CD4-positive, alpha-beta T cell treated with Interleukin-21 for 1 hour (primary cell): ENCODE measurements at places on chromosomes 12 and 14.

DNA sequence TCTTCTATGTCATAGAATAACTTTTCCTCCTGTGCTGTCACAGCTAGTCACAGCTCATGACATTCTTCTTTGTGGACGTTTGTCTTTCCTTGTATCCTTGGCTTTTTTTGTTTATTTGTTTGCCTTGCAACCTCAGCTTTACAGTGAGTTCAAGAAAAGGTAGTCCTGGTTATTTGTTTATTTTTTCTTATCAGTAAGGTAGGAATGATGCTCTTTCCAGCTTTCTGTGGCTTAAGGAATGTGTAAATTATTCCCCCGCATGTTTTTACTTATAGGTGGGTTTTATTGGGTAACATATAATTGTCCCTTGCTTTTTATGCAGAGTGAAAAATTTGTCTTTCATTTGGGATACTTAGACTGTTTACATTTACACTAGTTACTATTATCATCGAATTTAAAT is 1673.6 kb upstream of the FLRT2 start:
- no peak for DNase-seq

DNA sequence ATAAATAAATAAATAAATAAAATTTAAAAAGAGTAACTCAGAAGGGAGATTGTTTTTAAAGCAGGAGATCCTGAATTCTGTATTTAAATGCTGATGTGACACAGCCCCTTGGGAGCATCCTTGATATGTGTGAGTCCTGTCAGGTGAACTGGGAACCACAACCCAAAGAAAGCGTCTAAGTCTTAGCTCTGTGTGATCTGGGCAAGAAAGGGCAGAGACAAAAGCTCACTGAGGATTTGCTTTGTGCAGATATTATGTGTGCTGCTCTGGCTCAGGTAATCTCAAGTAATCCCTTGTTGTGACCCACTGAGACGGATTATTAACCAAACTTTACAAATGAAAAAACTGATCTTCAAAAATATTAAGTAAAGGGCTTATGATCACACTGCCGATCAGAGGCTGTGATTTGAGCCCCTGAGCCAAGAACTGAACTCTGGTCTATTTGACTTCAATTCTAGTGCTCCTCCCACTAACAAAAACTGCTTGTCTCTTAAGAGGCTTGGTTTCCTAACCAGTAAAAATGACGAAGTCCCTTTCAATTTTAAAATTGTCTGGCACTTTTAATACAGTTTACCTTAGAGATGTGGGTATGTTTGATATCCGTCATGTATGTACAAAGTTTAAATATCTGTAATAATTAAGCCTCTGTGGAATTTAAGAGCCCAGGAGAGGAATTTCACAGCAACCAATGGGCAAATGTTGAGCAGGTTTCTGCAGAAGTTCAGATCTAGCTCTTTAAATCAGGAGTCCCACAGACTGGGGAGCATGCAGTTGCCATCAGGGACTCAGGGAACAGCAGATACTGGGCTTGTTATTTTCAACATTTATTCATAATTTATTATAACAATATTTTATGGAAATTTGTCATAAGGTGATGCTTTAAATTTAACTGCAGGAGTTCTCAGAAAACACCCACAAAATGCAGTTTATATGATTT is 46.1 kb downstream of the CPM start:
- no peak for DNase-seq

GRCh38 chr12:93563807-93564538 is 8.5 kb upstream of the SOCS2 start:
- no peak for DNase-seq

- no peak for DNase-seq
These were observed 117.2 kb upstream of the HMGA2 start for GRCh38 chr12:65707051-65707450.

GRCh38 chr14:72613975-72614319 is 280.0 kb downstream of the DPF3 start:
- DNase-seq, result no peak

GRCh38 chr12:51620448-51620847 is 29.4 kb downstream of the SCN8A start:
- no peak for DNase-seq

DNA sequence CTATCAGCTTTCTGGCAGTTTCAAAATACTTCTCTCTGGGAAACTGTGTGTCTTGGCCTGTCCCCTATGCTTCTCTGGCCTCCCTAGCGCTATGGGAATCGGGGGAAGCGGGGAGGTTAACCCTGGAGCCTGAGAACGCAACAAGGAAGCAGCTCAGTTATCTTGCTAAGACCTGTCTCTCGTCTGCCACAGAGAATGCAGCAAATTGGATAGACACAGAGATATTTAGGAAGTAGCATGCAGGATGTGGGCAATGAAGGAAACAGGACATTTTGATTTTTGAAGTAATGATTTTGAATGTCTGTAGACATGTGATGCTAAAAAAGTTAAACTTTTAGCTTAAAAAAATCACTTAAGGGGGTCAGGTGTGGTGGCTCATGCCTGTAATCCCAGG is 6.6 kb upstream of the CALCOCO1 start:
- DNase-seq, result no peak

GRCh38 chr12:4289231-4289878 is 15.8 kb downstream of the CCND2 start:
- no peak for DNase-seq

DNA sequence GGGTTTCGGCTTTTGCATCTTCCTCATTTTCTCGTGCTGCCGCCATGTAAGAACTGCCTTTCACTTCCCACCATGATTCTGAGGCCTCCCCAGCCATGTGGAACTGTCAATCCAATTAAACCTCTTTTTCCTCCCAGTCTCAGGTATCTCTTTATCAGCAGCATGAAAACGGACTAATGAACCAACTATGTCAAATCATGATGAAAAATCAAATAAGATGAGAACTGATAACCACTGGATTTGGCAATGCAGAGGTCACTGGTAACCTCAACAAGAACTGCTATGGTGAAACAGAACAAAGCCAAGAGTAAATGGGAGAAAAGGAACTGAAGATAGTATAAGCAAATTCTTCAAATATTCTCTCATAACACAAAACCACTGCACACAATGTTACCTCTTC is 6.0 kb downstream of the EML5 start:
- DNase-seq, result no peak
